Right ventricle myocardium superior (tissue), 1 donor: ENCODE measurements at places on chromosomes 2 and 18. TPM values are rescaled to one million over a fixed set of nuclear protein-coding genes. Genes with fewer than 3 reads are reported as not detected.

DNA sequence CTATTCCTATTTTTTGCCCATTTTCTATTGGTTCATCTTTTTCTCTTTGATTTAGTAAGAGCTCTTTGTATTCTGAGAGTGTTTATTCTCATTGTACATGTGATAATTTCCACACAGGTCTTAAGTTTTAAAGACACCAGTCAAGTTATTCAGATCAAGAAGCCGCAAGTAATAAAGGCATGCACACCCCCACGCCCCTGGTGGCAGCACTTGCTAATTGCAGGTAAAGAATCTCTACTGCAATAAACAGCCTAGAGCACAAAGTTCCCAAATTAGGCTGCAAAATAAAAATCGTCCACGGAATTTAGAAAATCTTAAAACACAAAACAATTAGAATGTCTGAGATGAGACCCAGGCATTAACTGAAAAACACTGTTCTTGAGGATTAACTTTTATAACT is 45.2 kb downstream of the ST3GAL5 start:
- DNase-seq = no peak

MYL12A gene
- total RNA-seq = 1,520 TPM

DNA sequence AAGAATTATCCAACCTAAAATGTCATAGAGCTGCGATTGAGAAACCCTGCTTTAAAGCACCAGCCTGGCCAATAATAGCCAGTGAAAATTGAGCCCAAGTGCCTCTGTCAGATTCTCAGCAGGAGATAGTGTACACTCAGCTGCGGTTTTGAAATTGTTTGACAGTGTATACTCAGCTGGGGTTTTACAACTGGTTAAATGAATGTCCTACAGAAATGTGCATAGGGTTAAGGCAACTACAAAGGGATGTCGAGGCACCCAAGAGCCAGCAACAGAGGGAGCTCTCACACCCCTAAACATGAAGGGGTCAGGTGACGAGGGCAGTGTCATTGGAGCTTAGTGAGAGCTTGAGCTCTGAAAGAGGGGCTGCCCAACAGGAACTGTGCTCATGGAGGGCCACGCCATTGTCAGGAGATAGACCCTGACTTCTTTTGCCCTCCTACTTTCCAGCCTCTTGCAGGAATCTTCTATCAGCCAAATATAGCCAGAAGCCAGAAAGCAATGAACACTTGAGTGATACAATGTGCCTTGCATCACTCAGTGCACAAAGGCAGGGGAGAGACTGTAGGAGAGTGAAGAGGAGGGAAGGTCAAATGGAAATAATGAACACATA is 15.1 kb downstream of the ACTG2 start:
- no peak for DNase-seq

COPS7B gene
- total RNA-seq = 20.0 TPM

DNA sequence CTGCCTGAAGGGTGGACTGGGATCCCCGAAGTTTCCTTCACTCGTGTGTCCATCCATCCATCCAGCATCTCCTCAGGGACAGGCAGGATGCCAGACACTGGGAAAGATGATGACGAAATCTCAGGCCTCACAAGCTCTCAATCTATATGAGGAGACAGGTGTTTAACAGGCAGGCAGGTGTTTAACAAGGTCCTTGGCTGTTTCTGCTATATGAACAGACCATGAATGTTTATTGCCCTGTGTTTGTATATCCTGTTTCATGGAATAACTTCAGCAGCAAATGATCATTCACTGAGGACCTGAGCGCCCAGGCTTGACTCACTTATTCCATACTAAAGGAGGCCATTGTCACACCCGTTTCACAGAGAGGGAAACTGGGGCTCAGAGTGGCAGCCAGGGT is 685.8 kb upstream of the HS6ST1 start:
- no peak for DNase-seq

DYSF gene
- total RNA-seq = 45.8 TPM

GRCh38 chr2:170524828-170525565 is 190.1 kb upstream of the SP5 start:
- DNase-seq = no peak

PAX8 gene
- total RNA-seq = 0.35 TPM

NR4A2 gene
- total RNA-seq = 1.5 TPM

CD8B2 gene
- total RNA-seq = not detected

TCF4 gene
- 59.5 TPM for total RNA-seq

MC5R gene
- not detected for total RNA-seq

- DNase-seq = no peak
These were observed 43.5 kb upstream of the FAHD2A start for GRCh38 chr2:95359031-95359430.

GRCh38 chr2:88590998-88591613 is 36.2 kb downstream of the EIF2AK3 start:
- DNase-seq = no peak

- DNase-seq = peak; percentile 39
These were observed 513.2 kb downstream of the RNF144A start for GRCh38 chr2:7430421-7430868.

DNA sequence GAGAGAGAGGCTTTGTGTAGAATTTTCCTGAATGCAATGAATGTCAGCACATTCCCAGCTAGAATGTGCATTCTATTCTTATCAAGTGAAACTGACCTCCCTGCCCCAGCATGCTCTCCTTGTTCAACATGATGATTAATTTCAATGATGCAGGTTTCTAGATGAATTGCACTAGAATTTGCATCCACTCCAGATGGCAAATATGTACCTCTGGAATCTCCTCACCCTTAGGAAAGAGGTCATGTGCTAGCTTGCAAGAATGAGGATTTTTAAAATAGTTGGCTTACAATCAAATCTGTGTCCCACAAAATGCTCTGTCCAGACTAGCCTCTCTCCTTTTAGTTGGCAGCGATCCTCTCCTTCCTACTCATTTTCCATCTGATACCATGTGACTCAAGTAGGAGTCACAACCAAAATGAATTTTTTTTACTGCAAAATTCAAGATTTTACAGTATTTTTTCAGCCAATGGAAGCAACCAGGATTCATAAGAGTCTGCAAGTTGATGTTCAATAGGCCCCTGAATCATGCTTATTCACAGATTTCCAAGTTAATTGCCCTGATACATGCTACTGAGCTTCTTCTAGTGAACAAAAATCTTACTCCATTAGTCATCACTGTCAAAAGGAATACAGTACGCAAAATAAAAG is 21.0 kb upstream of the STAT4 start:
- no peak for DNase-seq

DNA sequence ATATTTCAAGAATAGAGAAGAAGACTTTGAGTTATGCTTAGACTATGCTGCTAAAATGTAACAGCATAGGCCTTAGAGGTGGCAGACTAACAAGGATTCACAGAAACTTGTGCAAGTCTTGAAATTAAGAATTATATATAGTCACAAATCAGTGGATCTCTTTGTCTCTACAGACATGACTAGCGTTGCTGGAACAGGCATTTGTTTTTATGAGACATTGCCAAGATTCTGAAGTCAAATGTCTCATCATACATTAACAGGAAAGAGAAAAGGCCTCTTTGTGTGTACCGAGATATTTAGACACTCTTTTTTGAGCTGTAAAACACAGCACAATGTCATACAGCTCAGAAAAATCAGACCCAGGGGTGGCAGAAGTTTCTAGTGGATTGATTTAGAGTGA is 207.1 kb downstream of the TMX3 start:
- DNase-seq = no peak

MAP4K3 gene
- 37.8 TPM for total RNA-seq

DNA sequence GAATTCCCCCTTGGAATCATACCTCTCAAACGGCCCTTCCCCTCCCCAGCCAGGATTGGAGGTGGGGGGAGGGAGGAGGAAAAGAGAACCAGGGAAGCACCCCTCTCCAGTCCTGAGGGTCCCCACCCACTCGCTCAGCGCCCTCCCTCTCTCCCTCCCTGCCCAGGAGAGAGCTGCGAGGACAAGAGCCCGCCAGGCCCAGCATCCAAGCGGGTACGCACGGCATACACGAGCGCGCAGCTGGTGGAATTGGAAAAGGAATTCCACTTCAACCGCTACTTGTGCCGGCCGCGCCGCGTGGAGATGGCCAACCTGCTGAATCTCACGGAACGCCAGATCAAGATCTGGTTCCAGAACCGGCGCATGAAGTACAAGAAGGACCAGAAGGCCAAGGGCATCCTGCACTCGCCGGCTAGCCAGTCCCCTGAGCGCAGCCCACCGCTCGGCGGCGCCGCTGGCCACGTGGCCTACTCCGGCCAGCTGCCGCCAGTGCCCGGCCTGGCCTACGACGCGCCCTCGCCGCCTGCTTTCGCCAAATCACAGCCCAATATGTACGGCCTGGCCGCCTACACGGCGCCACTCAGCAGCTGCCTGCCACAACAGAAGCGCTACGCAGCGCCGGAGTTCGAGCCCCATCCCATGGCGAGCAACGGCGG is 14.4 kb downstream of the HOXD3 start:
- DNase-seq = no peak

DNA sequence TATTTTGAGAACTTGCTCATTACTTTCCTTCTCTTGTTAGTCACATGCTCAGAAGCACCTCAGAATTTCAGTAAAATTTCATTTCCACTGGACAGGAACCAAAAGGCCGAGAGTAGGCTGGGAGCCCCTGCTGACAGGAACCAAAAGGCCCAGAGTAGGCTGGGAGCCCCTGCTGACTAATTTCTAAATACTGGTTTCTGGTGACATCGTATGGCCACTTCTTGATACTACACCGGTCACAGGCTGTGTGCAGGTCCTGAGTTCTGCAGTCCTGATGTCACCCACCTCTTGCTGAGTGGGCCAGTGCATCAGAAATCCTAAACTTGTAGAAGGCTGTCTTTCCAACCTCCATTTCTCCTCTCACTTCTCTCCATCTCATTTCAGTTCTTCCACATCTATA is 17.7 kb upstream of the EN1 start:
- no peak for DNase-seq

DNA sequence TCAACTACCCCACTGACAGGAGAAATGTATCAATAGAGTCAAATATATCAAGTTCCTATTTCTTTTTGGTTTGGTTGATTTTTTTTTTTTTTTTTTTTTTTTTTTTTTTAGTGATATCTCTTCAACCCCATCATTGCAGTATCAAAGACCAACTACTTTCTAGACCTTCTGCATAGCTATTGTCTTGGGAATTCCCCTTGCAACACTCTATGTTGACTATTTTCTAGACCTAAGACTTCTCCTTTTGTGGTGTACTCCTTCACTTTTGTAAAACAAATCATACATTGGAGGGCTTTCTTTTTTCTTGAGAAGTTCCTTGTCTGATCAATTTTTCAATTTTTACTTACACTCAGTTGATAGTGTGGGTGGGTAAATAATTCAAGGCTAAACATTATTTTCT is 46.5 kb upstream of the NR4A2 start:
- DNase-seq = no peak

DNA sequence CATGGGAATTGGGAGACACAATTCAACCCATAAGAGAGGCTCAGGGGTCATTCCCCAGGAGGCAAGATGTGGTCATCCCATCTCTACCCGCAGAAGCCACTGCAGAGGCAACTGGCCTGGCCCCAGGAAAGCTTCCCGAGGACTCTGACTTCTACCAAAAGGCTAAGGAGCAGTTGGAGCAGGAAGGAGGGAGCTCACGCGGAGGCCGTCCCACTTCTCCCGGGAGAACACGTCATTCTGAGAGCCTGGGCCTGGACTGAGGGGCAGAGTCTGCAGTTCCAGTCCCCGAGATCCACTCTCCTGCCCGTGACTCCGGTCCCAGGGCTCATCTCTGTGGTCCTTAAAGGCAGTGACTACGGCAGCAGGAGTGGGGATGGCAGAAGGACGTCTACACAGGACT is 69.0 kb upstream of the TAF1B start:
- DNase-seq = peak; percentile 75

- DNase-seq = no peak
These were observed 82.4 kb upstream of the KLHL29 start for GRCh38 chr2:23302591-23302990.

DNA sequence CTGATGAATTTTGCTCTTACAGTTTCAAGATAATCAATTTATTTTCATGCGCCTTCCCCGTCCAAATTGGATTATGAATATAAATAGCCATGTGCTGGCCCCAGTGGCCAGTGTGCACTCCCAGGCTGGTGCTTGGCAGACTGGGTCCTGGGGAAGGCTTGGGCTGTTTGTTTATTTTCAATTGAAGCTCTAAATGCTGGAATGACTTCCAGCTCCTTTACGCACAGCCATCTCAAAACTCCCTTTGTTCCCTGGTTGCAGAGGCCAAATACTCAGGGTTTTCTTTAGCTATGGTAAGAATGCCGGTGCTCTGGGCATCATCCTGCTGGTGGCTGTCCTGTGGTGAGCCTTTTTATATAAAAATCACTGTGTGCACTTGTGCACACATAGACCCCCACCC is 131.5 kb downstream of the PRKCE start:
- no peak for DNase-seq

RAB12 gene
- total RNA-seq = 123 TPM

DNA sequence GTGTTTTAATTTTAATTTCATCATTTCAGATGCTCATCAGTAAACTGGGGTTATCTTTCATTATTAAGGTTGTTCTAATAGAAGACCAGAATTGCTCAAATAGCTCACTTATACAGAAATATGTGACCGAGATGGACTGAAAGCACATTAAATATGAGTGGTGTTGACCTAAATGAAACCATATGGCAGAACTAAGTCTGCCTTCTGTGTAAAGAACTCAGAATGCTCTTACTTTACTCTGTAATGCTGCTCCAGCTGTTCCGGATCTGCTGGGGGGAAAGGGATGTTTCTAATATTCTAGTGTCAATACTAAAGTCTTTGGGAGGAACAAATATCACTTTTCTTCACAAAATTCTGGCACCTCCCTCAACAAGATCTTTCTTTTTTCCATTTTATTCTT is 131.0 kb downstream of the DPP4 start:
- DNase-seq = no peak

- no peak for DNase-seq
These were observed 111.9 kb downstream of the KCNF1 start for GRCh38 chr2:11023326-11024258.

- no peak for DNase-seq
These were observed 322.2 kb upstream of the MYT1L start for GRCh38 chr2:2653231-2653630.

- no peak for DNase-seq
These were observed 16.0 kb downstream of the DNAH6 start for GRCh38 chr2:84532291-84532690.

- DNase-seq = no peak
These were observed 728.9 kb downstream of the SUCLG1 start for GRCh38 chr2:83730223-83730622.

GRCh38 chr2:130834091-130834930 is 2.4 kb upstream of the ARHGEF4 start:
- no peak for DNase-seq

DNA sequence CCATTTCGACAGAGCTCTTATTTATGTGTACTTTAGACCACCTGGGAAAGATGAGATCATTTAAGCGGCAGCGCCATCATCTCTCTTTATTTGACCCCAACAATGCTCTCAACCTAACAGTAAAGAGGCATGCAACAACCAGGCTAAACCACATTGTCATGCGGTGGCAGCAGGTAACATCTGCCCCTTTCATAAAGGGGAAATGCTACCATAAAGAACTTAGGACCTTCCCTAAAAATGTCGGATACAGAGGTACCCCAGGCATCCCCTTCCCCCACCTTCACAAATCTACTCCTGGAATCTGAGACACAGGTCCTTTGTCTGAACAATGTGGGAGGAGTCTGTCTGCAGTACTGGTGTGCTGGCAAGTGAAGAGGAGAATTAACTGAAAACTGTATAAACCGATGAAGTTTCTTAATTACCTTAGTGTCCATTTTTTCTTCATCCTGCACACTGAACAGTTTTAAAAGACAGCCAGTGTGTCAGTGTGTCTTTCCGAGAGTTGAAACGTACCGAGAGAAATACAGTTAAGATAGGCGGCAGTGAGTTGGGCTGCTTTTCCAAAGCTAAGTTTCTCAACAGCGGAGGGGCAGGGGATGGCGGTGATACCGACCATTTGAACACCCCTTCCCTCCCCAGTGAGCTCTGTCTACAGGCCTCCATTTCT is 1.9 kb downstream of the MEX3C start:
- DNase-seq = no peak
